ENCODE measurements at places on chromosomes 13 and 19.
A peak's percentile ranks its signal among the peaks of the same experiment; 100 is the strongest.

DNA sequence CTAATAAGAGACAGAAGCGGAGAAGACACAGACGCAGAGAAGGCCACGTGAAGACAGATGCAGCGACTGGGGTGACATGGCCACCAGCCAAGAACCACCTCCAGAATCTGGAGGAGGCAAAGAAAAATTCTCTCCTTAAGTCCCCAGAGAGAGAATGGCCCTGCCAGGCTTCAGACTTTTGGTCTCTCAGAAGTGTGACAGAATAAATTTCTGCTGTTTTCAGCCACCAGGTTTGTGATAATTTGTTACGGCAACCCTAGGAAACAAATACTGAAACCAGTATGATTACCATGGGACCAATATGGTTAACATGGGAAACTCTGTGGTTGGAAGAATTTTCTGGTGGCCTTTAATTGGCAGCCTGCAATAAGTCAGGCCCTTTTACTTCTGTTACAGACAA, 63.9 kb upstream of the DOCK9 start:
- DNase-seq = no peak

GRCh38 chr19:33199441-33200265, 5.5 kb downstream of the LRP3 start:
- DNase-seq = peak; percentile 69

DNA sequence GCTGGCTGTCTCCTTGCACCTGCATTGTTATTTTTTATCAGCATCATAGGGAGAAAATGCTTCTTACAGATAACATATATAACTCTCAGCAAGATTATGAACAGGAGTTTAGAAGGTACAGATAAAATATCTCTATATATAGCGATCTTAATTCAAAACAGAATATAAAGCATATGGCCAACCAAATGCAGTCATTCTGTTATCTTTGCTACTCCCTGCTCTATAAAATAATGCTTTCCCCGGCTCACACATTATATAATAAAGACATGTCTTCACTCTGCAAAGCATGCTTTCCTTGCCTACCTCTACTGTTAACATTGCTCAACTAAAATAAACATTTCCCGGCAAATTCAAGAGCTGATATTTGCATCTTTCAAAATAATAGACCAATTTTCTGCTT, 161.7 kb downstream of the FGF14 start:
- no peak for DNase-seq

DNA sequence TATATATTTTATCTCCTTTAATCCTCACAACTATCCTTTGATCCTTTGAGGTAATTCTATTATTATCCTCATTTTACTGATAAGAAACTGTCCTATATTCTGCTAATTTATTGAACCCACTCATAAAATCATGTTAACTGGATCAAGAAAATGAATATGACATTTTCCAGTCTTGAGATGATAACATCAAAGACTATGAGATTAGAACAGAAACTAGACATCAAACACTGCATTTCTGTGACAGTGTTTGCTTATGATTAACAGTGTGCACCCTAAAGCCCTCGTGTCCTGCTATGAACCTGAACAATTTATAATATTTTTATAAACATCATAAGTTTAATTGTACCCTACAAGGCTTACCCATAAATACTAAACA, 96.3 kb downstream of the TBC1D4 start:
- no peak for DNase-seq

DNA sequence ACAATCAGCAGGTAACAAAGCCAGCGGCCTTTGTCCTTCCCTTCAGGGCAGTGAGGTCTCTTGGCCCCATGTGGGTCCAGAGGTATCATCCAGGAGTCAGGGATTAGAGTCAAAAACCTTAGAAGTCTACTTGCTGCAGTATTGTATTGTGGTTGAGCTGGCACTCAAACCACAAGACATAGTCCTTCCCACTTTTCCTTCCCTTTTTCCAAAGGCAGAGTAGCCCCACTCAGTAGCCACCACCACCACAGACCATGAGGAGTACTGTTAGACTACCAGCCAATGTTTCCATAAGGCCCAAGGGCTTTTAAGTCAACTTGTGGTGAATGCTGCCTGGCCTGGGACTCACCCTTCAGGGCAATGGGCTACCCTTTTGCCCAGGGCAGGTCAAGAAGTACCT, 27.1 kb upstream of the CCNA1 start:
- no peak for DNase-seq

DNA sequence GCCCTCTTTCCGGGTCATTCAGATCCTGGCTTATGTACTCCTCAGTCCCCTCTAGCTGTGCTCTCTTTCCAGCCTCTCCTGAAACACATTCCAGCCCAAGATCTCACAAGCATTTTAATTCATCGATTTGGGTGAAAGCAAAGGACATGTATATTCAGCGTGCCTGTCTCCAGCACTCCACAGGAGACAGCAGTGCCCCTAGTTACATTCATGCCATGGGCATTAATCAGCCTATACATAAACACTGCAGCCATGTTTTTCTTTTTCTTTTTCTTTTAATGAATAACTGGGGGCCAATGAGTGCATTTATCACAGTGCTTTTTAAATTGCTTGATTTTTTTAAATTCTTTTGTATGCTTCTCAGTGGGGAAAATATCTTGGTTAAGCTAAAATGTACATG, 199.1 kb downstream of the DCT start:
- no peak for DNase-seq

- no peak for DNase-seq
Measured at GRCh38 chr19:46998445-46999125, 21.1 kb upstream of the NPAS1 start.

DNA sequence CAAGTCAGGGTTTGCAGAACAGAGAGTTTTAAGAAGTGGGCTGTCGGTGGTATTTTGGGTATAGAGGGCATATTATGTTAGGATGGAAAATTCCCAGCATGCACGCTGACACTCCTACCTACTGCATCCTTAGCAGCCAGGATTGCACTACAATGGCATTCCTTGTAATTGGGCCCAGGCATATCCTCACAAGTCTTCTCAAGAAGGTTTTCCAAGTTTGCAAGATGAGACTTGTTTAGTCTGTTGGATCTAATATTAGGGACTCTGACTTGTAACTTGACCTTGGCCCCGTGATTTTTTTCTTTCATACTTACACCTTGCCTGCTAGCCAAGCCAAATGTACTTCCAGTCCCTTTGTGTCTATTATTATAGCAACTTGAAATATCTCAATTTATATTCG, 335.7 kb upstream of the HTR2A start:
- no peak for DNase-seq

GRCh38 chr13:52887165-52887564, 38.7 kb upstream of the PCDH8 start:
- no peak for DNase-seq

DNA sequence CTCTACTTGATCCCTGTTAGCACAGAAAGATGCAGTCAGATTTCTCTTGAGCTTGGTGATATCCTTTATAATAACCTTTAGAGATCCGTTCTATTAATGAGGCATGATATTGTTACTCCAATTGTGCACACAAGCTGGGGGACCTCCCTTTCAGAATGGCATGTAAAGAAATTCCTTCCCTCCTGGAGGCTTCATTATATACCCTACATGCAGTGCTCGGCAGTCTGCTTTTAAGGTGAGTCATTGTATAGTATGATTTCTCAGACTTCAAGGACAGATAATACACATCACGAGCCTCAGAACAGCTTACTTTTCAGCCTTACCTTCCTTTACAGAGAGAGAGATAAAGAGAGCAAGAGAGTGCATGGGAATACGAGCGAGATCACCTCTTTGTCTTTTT, 261.3 kb downstream of the ATP8A2 start:
- DNase-seq = no peak

- no peak for DNase-seq
Measured at GRCh38 chr19:28601723-28602440, 611.1 kb downstream of the UQCRFS1 start.

- no peak for DNase-seq
Measured at GRCh38 chr19:970695-971094, 13.4 kb upstream of the WDR18 start.

DNA sequence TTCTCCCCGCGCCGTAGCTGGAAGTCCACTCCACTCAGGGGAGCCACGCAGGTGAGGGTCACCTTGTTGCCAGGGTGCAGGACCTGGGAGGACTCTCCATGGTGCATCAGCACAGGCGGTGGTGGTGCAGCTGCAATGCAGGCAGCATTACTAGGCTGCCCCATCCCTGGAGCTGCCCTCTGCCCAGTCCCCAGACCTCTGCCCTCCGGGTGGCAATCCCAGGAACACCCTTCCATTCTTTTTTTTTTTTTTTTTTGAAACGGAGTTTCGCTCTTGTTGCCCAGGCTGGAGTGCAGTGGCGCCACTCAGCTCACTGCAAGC, 1.8 kb downstream of the A1BG start:
- DNase-seq = no peak

- DNase-seq = no peak
Measured at GRCh38 chr13:103694033-103694432, 627.8 kb upstream of the SLC10A2 start.

All from SIG-M5 (cell line).